ENCODE measurements at places on chromosomes 6 and 20.

GRCh38 chr6:132218059-132218696, 183.1 kb downstream of the MOXD1 start:
- no peaks in the 10 kb centered on the region for H3K27me3 ChIP-seq
- H3K4me1 ChIP-seq, result no peaks in the 10 kb centered on the region

GRCh38 chr6:157029980-157030690, 253.0 kb downstream of the ARID1B start:
- no peak for DNase-seq
- H3K36me3 ChIP-seq, result no peaks in the 10 kb centered on the region
- no peak overlapping the region for H3K4me3 ChIP-seq
- peaks cover 31% of the 10 kb centered on the region for H3K4me1 ChIP-seq
- no peaks in the 10 kb centered on the region for H3K27me3 ChIP-seq

- DNase-seq, result no peak
- no peak overlapping the region for H3K27ac ChIP-seq
- no peak overlapping the region for H3K4me3 ChIP-seq
- H3K36me3 ChIP-seq, result no peaks in the 10 kb centered on the region
- no peaks in the 10 kb centered on the region for H3K27me3 ChIP-seq
- H3K4me1 ChIP-seq, result no peaks in the 10 kb centered on the region
Measured at GRCh38 chr20:48180618-48181017, 395.3 kb upstream of the SULF2 start.

GRCh38 chr6:48922837-48923236, 540.2 kb downstream of the MMUT start:
- H3K4me1 ChIP-seq, result no peaks in the 10 kb centered on the region
- H3K27ac ChIP-seq, result no peak overlapping the region
- H3K4me3 ChIP-seq, result no peak overlapping the region
- no peak for DNase-seq

GRCh38 chr6:13351271-13351670, 22.9 kb upstream of the TBC1D7 start:
- no peaks in the 10 kb centered on the region for H3K36me3 ChIP-seq
- no peak overlapping the region for H3K27ac ChIP-seq
- H3K4me3 ChIP-seq, result no peak overlapping the region
- H3K4me1 ChIP-seq, result peaks cover 23% of the 10 kb centered on the region
- no peak for DNase-seq

All from left lung (tissue), 14 donors.